ENCODE measurements at places on chromosomes 13 and 19.

- H3K4me3 ChIP-seq: no peak overlapping the region
- DNase-seq: no peak
- H3K4me1 ChIP-seq: peaks cover 11% of the 10 kb centered on the region
- H3K27ac ChIP-seq: no peak overlapping the region
- H3K36me3 ChIP-seq: peaks cover 16% of the 10 kb centered on the region
- no peaks in the 10 kb centered on the region for H3K27me3 ChIP-seq
Observed at GRCh38 chr13:29547153-29547552, 48.3 kb downstream of the SLC7A1 start.

DNA sequence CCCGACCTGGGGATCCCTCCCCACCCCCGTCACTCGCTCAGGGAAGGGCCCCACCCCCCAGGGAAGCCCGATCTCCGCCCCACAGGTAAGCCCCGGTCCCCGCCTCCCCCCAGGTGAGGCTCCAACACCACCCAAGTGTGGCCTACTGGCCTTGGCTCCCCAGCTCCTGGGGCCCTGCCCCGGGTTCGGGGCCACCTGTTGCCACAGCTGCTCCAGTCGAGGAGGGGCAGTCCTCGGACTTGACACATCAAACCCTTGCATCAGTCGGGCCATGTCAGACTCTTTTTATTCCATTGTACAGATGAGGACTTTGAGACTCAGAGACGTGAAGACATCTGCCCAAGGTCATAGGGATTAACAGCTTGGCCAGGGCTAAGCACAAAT is 512 bp downstream of the CC2D1A start:
- peaks cover 12% of the 10 kb centered on the region for H3K4me1 ChIP-seq
- H3K36me3 ChIP-seq: peaks cover 19% of the 10 kb centered on the region
- H3K27me3 ChIP-seq: no peaks in the 10 kb centered on the region
- H3K27ac ChIP-seq: peak overlapping the region; percentile 46

GRCh38 chr13:80447747-80448146 is 106.8 kb upstream of the SPRY2 start:
- H3K4me3 ChIP-seq: no peak overlapping the region
- no peaks in the 10 kb centered on the region for H3K27me3 ChIP-seq
- H3K27ac ChIP-seq: no peak overlapping the region
- H3K4me1 ChIP-seq: peaks cover 5% of the 10 kb centered on the region
- DNase-seq: no peak

- peaks cover 3% of the 10 kb centered on the region for H3K36me3 ChIP-seq
- H3K4me1 ChIP-seq: no peaks in the 10 kb centered on the region
- H3K4me3 ChIP-seq: no peak overlapping the region
Observed at GRCh38 chr13:68076046-68076445, 845.9 kb upstream of the PCDH9 start.

- H3K27ac ChIP-seq: no peak overlapping the region
- H3K4me1 ChIP-seq: no peaks in the 10 kb centered on the region
- no peak overlapping the region for H3K4me3 ChIP-seq
- no peaks in the 10 kb centered on the region for H3K27me3 ChIP-seq
- DNase-seq: no peak
- H3K36me3 ChIP-seq: no peaks in the 10 kb centered on the region
Observed at GRCh38 chr13:58955546-58956385, 1208.0 kb downstream of the DIAPH3 start.

DNA sequence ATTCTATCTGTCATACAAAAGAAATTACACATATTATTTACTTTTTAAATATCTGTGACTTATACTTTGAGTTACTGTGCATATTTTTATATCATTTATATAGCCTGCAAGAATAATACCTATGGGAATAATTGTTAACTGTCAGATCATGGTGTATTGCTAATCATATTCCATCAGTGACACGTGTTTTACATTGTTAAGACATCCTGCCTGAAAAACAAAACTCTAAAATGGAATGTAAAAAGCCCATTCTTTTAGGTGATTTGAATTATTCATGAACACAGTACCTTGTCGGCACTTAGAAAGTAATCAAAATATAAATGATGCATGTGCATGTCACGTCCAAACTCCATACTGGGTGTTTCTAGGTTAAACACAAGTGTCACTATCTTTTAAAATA is 533.8 kb upstream of the PCDH9 start:
- H3K4me1 ChIP-seq: no peaks in the 10 kb centered on the region
- no peak overlapping the region for H3K27ac ChIP-seq
- H3K27me3 ChIP-seq: no peaks in the 10 kb centered on the region
- no peaks in the 10 kb centered on the region for H3K36me3 ChIP-seq
- H3K4me3 ChIP-seq: no peak overlapping the region

GRCh38 chr19:55005684-55006488 is 32.2 kb downstream of the GP6 start:
- H3K36me3 ChIP-seq: peaks cover 21% of the 10 kb centered on the region
- peaks cover 4% of the 10 kb centered on the region for H3K27me3 ChIP-seq
- peaks cover 28% of the 10 kb centered on the region for H3K4me1 ChIP-seq
- H3K4me3 ChIP-seq: peak overlapping the region; percentile 64
- peak; percentile 35 for DNase-seq

GRCh38 chr13:40755082-40755700 is 15.8 kb downstream of the MRPS31 start:
- H3K4me1 ChIP-seq: peaks cover 5% of the 10 kb centered on the region
- H3K4me3 ChIP-seq: no peak overlapping the region
- DNase-seq: no peak
- H3K36me3 ChIP-seq: peaks cover 50% of the 10 kb centered on the region
- H3K27me3 ChIP-seq: no peaks in the 10 kb centered on the region

- H3K4me3 ChIP-seq: no peak overlapping the region
- no peaks in the 10 kb centered on the region for H3K36me3 ChIP-seq
- peaks cover 9% of the 10 kb centered on the region for H3K27me3 ChIP-seq
- no peak for DNase-seq
Observed at GRCh38 chr19:8631425-8631819, 989 bp downstream of the NFILZ start.

DNA sequence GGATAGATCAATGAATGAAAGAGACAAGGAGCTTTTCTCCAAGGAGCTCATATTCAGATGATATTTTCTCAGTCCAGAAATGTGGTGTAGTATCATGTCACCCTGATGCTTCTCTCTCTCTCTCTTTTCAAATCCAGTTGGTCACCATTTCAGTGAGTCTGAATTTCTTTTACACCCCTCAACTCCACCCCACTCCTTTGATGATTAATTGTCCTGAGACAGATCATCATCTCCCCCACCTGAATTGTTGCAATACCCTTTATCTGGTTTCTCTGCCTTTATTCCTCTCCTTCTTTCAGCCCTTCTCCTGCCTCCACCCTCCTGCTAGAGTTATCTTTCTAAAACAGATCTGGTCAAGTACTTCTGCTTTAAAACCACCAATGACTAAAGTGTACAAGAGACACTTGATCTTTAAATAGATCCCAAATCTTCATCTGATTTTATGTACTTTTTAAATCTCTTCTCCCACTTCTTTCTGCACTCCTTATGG is 299.8 kb downstream of the KLF5 start:
- no peak overlapping the region for H3K27ac ChIP-seq
- H3K4me3 ChIP-seq: no peak overlapping the region
- no peaks in the 10 kb centered on the region for H3K36me3 ChIP-seq

DNA sequence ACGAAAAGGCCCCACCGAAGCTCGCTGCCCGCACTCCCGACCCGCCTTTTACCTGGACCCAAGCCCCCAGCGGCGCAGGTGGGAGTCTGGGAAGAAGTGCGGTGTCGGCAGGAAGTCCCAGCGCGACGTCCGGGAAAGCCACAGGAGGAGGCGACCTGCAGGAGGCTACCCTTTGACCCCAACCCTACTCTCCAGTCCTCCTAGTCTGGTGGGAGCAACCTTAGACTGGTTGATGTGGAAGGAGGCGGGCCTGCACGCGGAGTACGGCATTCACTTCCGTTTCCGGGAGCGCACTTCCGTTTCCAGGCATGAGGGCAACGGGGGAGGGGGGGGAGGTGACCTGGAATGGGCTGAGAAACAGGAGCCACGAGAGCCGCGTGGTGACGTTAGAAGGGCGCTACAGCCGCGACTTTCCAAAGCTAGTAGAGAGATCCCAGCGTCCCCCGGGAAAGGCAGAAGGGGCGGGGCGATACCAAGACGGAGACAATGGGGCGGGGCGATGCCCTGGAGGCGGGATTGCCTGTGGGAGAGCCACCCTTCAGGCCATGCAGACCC is 28.5 kb downstream of the ZNF266 start:
- H3K27ac ChIP-seq: no peak overlapping the region
- no peak for DNase-seq
- H3K27me3 ChIP-seq: no peaks in the 10 kb centered on the region
- H3K4me3 ChIP-seq: peak overlapping the region; percentile 61
- peaks cover 8% of the 10 kb centered on the region for H3K4me1 ChIP-seq
- H3K36me3 ChIP-seq: peaks cover 3% of the 10 kb centered on the region

DNA sequence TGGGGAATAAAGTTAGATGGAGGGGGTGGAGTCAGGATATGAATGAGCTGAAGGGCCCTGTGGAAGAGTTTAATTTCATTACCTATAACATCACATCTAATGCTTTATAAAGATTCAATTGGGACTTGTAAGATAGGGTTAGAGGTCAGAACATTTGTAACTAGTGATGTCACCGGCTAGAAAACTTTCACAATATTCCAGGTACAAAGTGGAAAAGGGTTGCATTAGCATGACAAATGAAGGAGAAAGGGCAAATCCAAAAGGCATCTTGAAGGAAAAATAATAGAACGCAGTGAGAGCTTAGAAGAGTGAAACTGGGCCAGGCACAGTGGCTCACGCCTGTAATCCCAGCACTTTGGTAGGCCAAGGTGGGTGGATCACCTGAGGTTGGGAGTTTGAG is 7.6 kb downstream of the MBNL2 start:
- no peaks in the 10 kb centered on the region for H3K27me3 ChIP-seq
- H3K36me3 ChIP-seq: peaks cover 13% of the 10 kb centered on the region
- H3K4me1 ChIP-seq: peaks cover 88% of the 10 kb centered on the region

DNA sequence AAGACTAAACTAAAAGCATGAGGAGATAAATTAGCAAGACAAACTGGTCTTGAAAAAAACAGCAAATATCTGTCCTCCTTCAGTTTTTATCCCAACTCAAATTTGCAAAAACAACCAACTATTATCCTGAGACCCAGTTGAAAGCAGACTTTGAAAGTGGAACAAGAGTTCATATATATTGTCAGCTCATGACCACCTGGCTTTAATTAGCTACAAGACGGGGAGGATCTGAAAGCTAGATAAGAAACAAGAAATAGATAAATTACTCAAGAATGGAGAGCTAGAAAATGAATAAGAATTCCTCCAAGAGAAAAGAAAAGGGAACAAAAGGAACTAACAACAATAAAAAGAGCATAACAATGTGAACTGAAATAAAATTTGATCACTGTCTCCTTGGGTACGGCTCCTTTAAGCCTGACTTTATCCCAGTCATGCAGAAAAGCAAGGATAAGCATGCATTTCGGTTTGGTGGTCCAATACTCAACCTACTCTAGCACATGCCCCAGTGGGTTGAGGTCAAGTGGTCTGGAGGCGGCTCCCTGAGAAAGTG is 246.9 kb downstream of the DCLK1 start:
- no peak overlapping the region for H3K27ac ChIP-seq
- H3K4me3 ChIP-seq: no peak overlapping the region
- no peaks in the 10 kb centered on the region for H3K27me3 ChIP-seq
- H3K36me3 ChIP-seq: no peaks in the 10 kb centered on the region
- no peak for DNase-seq

DNA sequence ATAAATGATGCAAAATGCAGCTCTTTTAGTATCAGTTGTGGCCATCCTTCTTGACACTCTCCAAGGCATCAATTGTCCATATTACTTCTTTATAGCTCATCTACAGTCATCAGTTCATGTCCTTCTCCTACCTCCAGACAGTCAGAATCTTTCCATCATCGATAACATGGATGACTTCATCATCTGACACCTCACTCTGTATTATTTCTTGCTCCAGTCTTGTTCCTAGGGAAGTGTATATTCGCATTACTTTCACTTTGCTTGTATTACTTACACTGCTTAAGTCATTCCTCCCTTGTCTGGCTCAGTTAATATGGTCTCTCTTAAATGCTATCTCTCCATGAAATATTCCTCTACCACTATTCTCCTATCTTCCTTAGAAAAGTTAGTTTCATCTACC is 999.1 kb upstream of the SLC10A2 start:
- no peaks in the 10 kb centered on the region for H3K4me1 ChIP-seq
- H3K27ac ChIP-seq: no peak overlapping the region
- H3K36me3 ChIP-seq: peaks cover 1% of the 10 kb centered on the region
- H3K4me3 ChIP-seq: no peak overlapping the region
- DNase-seq: no peak

GRCh38 chr19:6087074-6087571 is 23.2 kb downstream of the RFX2 start:
- peak overlapping the region; percentile 73 for H3K4me3 ChIP-seq
- peak overlapping the region; percentile 56 for H3K27ac ChIP-seq
- H3K36me3 ChIP-seq: no peaks in the 10 kb centered on the region
- peaks cover 16% of the 10 kb centered on the region for H3K4me1 ChIP-seq
- H3K27me3 ChIP-seq: peaks cover 20% of the 10 kb centered on the region

GRCh38 chr13:69418319-69418718 is 689.3 kb upstream of the ATXN8OS start:
- no peak overlapping the region for H3K27ac ChIP-seq
- no peak for DNase-seq
- no peaks in the 10 kb centered on the region for H3K27me3 ChIP-seq
- H3K36me3 ChIP-seq: no peaks in the 10 kb centered on the region
- no peak overlapping the region for H3K4me3 ChIP-seq

GRCh38 chr13:109941951-109942350 is 155.6 kb upstream of the IRS2 start:
- DNase-seq: no peak
- no peaks in the 10 kb centered on the region for H3K36me3 ChIP-seq
- no peak overlapping the region for H3K4me3 ChIP-seq
- no peaks in the 10 kb centered on the region for H3K4me1 ChIP-seq

GRCh38 chr19:52692431-52693008 is 42.3 kb downstream of the ZNF611 start:
- no peak overlapping the region for H3K4me3 ChIP-seq
- H3K4me1 ChIP-seq: peaks cover 32% of the 10 kb centered on the region
- H3K27me3 ChIP-seq: no peaks in the 10 kb centered on the region
- H3K27ac ChIP-seq: no peak overlapping the region
- H3K36me3 ChIP-seq: peaks cover 14% of the 10 kb centered on the region

DNA sequence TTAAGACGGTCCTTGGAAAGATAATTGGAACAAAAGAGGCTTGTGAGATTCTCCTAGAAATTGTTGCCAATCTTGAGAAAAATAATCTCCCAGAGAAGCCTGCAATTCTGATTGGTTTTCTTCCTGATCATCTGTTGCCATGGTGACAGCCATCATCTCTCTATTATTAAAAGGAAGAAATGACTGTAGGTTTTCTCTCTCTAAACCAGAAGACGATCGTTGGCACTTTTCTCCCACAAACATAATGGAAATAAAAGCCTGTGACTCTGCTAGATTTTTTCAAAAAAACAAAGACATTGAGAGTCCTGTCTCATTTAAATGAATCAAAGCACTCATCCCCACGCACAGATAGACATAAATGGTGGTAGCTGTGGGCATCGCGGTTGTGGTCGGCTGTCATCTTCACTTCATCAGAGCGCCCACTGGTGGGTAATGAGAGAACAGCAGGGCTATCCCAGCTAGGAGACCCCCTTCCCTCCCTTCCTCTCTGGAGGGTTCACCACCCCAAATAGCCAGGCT is 21.7 kb upstream of the CALM3 start:
- no peak overlapping the region for H3K4me3 ChIP-seq
- peaks cover 8% of the 10 kb centered on the region for H3K27me3 ChIP-seq
- H3K27ac ChIP-seq: peak overlapping the region; percentile 70
- H3K4me1 ChIP-seq: peaks cover 12% of the 10 kb centered on the region
